IPS DF 6.9 (cell line): ENCODE measurements at places on chromosomes 16 and 17.

GRCh38 chr16:25143928-25144327, 32.4 kb downstream of the LCMT1 start:
- DNase-seq, result no peak

- DNase-seq, result no peak
Observed at GRCh38 chr16:9035996-9036395, 55.4 kb upstream of the HAPSTR1 start.

- no peak for DNase-seq
Observed at GRCh38 chr17:29379084-29379991, 10.8 kb upstream of the TAOK1 start.

DNA sequence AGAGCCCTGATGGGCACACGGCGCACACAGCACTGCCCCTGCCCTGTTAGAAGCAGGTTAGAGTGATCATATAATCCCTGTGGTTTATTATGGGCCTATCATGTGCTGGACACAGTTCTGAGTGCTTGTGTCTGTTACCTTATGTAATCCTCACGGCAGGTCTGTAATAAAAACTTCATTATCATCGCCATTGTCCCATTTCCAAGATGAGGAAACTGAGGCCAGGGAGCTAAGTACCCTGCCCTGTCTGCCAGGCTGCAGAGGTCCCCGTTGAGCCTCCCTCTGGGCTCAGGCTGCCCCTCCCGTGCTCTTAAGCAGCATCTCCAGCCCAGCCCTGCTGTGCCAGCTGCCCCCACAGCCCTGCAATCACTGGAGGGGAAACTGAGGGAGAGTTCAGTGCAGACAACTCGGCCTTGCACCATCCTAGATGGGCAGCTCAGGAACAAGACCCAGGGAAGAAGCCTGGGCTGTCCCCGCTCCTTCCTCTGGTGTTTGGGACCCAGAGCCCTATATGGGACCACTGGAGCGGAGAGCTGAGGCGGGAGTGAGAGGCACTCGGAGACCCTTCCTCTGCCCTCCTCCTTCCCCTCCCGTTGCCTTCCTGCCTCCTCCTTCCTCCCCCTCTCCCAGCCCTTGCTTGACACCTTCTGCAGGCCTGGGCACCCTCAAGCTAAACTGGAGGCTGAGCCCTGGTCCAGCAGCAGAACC, 42.0 kb downstream of the WNT3 start:
- no peak for DNase-seq

GRCh38 chr17:78392295-78392694, 13.8 kb downstream of the PGS1 start:
- DNase-seq, result no peak

GRCh38 chr17:47694581-47695428, 844 bp downstream of the TBKBP1 start:
- no peak for DNase-seq

DNA sequence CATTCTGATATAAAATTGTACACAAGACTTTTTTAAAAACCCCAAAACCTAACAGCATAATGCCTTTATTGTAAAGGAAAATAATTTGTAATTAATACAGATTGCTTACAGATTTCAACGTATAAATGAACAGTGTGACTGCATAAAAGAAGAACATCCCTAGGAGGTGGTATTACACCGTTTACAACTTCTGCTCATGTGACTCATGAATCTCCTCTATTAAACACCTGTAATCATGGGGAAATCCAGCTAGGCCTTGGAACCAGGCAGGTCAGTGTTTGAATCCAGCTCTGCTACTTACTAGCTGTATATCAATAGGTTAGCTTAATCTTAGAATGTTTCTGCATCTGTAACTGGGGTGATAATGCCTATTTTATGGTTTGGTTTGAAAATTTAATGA, 15.2 kb downstream of the RABEP1 start:
- DNase-seq, result no peak

DNA sequence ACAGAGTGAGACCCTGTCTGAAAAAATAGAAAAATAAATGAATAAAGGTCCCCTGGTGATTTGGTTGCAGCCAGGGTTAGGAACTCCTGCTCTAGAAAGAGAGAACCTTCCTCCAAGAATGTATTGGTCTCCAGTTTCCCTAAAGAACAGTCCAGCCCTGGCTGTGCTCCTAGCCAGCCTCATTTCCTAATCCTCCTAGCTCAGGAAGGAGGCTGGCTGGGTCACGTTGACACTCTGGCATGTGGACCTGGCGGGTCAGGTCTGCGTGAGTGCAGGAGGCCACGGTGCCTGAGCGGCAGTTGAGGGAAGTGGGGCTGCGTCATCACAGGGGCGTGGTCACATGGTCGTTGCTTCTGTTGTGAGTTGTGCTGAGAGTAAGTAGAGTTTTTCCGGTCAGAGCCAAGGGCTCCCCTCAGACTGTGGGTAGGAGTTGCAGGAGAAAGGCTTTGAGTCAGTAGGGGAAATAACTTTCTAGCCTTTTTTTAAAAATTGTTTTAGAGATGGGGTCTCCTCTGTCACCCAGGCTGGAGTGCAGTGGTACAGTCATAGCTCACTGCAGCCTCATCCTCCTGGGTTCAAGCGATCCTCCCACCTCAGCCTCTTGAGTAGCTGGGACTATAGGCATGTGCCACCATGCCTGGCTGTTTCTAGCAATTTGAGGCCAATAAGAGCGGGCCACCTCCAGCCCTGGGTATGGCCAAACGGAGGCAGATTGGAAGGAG, 194.0 kb upstream of the CIBAR2 start:
- DNase-seq, result no peak

GRCh38 chr16:675884-676564, 553 bp downstream of the RHBDL1 start:
- no peak for DNase-seq

GRCh38 chr17:10727192-10727591, 2.6 kb downstream of the TMEM220 start:
- no peak for DNase-seq

DNA sequence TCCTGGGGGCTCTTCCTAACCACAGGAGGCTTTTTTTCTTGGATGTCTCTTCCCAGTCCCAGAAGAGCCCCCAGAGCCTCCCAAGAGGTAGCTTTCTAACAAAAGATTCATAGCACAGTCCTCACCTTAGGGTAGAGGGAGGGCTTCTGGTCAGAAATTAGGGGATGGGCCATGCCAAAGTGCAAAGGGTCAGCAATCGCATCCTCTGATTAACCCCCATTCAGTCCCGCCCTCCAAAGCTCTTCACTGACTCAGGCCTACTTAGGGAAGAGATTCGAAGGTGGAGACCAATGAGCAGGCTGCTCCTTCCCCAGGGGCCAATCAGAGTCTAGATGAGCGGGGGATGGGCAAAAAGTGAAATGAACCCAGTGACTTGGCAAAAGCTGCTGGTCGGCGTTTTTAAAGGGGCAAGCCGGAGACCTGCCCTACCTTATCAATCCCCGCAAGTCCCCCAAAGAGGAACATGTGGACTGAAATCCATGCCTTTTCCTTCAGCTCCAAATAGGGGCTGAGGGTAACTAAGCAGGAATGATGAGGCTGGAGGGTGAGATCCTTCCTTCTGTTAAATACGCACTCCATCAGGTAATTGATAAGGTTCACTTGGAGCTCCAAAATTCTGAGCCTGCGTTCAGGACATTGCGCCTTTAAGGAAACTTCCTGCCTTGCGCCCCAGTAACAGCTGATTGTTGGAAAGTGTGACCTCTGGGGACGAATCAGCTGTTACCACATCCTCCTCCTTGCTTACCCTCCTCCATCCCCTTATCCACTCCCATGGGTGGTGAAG, 6.9 kb upstream of the TLCD2 start:
- DNase-seq, result peak; percentile 99

DNA sequence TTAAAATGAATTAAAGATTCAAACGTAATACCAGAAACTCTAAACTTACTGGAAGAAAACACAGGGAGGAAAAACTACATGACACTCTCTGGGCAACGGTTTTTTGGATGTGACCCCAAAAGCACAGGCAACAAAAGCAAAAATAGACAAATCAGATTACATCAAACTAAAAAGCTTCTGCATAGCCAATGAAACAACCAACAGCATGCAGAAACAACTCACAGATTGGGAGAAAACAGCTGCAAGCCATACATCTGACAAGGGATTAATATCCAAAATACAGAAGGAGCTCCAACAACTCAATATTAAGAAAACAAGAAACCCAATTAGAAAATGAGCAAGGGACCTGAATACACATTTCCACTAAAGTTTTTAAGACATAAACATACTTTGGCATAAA, 69.2 kb upstream of the ALOX12 start:
- DNase-seq, result no peak

DNA sequence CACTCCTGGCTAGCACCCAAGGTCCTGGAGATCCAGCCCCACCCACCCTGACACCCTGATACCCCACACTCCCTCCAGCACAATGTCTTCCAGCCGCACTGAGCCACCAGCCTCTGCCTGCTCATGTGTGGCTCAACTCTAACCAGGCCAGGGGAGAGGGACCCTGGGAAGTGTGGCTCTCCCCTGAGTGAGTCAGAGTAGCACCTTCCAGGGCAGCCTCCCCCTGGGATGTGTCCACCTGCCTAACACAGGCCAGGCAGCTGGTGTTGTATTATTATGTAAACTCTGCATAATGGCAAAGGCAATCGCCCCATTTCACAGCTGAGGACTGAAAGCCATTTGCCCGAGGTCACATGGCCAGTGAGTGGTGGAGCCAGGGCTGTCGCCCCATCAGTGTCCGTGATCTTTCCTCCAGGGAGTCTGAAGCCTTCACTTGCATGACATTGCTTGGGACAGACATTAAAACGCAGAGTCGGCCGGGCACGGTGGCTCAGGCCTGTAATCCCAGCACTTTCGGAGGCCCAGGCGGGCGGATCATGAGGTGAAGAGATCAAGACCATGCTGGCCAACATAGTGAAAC, 84.2 kb upstream of the FOXF1 start:
- DNase-seq, result no peak

DNA sequence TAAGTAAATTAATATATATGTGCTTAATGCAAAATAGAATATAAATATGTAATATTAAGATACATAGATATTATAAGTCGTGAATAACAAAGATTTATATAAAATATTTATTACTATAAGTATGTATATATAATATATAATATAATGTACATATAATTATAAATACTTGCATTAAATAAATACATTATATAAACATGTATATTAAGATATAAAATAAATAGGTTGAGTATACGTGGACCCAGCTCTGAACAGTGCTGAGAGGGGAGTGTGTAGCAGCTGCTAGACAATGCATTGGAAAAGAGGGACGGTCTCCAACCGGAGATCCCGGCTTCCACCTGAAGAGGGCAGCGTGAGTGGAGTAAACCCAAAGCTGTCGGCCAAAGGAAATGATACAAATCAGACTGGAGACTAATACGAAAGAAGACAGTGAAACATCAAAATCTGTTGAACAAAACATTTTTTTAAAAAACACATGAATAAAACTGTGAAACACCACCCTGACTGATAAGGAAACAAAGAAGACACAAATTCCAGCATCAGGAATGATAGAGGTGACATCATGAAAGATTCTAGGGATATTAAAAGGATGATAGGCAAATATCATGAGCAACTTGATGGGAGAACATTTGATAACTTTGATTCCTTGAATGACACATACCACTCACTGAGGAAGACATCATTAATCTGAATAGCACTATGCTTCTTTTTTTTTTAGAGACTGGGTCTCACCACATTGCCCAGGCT, 125.4 kb upstream of the CHMP6 start:
- DNase-seq, result no peak

DNA sequence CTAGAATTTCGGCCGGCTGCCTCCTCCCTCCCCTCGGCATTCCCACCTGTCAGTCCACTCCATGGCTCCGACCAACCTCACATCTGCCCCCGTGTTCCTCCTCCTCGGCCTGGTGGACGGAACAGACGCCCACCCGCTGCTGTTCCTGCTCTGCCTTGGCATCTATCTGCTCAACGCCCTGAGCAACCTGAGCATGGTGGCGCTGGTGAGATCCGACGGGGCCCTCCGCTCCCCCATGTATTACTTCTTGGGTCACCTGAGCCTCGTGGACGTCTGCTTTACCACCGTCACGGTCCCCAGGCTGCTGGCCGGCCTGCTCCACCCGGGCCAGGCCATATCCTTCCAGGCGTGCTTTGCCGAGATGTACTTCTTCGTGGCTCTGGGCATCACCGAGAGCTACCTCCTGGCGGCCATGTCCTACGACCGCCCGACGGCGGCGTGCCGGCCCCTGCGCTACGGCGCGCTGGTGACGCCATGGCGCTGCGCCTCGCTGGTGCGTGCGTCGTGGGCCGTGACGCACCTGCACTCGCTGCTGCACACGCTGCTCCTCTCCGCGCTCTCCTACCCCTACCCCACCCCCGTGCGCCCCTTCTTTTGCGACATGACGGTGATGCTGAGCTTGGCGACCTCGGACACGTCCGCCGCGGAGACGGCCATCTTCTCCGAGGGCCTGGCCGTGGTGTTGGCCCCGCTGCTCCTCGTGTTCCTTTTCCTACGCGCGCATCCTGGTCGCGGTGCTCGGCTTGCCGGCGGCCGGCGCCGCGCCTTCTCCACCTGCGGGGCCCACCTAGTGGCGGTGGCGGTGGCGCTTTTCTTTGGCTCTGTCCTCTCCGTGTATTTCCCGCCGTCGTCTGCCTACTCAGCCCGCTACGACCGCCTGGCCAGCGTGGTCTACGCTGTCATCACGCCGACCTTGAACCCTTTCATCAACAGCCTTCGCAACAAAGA, at the start of gene OR3A2:
Gene OR3A2, minus strand, starts transcription at position 440 of the 948 bp plus-strand sequence.
- no peak for DNase-seq
